Hepatic stellate cell (primary cell): ENCODE measurements at places on chromosomes 4 and X.

DNA sequence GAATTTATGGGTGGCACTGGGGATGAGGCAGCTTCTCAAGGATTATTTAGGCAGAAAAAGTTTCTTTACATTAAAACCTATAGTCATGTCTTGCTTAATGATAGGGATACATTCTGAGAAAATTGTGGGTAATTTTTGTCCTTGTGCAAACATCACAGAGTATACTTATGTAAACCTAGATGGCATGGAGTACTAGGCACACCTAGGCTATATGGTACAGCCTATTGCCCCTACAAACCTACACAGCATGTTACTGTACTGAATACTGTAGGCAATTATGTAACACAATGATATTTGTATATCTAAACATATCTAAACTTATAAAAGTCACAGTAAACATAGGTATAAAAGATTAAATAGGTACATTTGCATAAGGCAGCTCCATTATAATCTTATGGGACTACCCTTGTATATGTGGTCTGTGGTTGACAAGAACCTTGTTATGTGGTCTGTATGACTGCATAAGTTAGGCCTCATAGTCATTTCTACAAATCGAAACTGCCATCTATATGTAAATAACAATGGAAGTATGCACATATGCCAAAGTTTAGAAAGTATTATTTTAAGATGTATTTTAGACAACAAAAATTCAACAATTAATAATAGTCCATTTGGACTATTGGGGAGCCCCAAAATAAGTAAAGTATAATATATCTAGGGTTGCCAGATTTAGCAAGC lies 87.3 kb downstream of the CFAP299 start:
- no peak for DNase-seq

GRCh38 chr4:53453385-53453784 lies 75.9 kb downstream of the FIP1L1 start:
- no peak for DNase-seq

DNA sequence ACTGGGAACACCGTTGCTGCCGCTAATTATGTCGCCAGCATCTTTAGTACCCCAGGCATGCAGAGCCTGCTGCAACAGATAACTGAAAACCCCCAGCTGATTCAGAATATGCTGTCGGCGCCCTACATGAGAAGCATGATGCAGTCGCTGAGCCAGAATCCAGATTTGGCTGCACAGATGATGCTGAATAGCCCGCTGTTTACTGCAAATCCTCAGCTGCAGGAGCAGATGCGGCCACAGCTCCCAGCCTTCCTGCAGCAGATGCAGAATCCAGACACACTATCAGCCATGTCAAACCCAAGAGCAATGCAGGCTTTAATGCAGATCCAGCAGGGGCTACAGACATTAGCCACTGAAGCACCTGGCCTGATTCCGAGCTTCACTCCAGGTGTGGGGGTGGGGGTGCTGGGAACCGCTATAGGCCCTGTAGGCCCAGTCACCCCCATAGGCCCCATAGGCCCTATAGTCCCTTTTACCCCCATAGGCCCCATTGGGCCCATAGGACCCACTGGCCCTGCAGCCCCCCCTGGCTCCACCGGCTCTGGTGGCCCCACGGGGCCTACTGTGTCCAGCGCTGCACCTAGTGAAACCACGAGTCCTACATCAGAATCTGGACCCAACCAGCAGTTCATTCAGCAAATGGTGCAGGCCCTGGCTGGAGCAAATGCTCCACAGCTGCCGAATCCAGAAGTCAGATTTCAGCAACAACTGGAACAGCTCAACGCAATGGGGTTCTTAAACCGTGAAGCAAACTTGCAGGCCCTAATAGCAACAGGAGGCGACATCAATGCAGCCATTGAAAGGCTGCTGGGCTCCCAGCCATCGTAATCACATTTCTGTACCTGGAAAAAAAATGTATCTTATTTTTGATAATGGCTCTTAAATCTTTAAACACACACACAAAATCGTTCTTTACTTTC lies 1.8 kb downstream of the UBQLN2 start:
- DNase-seq, result no peak

GRCh38 chr4:155800685-155801343 lies 42.0 kb downstream of the GUCY1B1 start:
- no peak for DNase-seq

DNA sequence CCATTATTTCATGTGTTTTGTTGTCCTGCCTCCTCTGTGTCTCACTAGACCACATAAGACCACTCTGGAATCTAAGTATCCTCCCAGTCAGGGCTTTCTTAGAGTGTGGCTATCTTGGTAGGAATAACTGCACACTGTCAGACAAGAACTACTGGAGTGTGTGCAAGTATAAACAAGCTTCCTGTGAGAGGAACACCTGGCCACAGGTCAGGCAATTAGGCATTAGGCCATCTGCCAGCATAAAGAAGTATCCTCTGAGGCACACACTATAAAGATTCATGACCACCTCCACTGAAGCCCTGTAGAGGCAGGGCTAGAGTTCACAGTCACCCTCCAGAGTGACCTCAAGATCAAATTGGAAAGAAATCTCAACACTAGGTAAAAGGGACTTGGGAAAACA lies 507.0 kb upstream of the PABPC4L start:
- DNase-seq, result no peak

GRCh38 chrX:140822861-140823260 lies 113.3 kb downstream of the LINC00632 start:
- no peak for DNase-seq

GRCh38 chr4:47465004-47465403 lies 1.5 kb upstream of the COMMD8 start:
- DNase-seq, result no peak

- DNase-seq, result peak; percentile 69
Measured at GRCh38 chr4:98657531-98658286, 702 bp downstream of the TSPAN5 start.

DNA sequence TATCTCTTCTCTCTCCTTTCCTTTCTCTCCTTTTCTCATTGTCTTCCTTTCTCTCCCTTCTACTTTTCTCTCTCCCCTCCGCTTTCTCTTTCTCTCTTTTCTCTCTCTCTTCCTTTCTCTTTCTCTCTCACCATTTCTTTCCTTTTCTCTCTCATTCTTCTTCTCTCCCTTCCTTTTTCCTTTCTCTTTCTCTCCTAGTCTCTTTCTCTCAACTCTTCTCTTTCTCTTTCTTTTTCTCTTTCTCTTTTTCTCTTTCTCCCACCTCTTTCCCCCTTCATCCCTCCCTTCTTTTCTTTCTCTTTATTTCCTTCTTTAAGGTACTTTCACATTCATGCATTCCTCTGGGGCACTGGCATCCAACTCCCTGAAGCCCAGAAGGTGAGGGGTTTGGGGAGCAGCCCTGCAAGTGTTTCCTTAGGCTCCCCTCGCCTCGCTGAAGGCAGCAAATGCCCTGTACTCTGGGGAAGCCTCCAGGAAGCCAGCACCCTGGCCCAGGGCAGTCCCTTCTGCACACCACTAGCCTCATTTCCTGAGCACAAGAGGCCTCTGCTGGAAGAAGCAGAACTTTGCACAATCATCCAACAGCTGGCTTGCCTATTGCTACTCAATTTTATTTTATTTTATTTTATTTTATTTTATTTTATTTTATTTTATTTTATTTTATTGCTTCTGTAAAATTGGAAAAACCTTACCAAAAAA lies 124.2 kb downstream of the NFKB1 start:
- peak; percentile 17 for DNase-seq

DNA sequence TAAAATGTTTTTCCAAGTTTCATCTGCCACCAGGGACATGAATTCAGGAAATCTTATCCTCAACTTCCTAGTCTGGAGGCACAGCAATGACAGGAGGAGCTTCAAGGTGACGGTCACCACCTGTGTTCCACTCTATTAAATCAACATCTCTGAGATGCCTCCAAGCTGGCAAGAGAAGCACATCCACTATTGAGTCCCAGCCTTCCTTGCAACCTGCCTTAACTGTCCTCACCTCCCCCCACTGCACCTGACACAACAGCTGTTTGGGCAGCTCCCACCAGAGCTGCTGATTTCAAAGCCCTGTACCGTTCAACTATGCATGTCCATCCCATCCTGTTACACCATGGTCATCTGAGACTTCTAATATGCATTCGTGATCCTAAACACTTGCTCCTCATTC lies 123.4 kb downstream of the COL25A1 start:
- DNase-seq, result no peak

GRCh38 chr4:34950926-34951325 lies 1293.4 kb downstream of the ARAP2 start:
- DNase-seq, result no peak

DNA sequence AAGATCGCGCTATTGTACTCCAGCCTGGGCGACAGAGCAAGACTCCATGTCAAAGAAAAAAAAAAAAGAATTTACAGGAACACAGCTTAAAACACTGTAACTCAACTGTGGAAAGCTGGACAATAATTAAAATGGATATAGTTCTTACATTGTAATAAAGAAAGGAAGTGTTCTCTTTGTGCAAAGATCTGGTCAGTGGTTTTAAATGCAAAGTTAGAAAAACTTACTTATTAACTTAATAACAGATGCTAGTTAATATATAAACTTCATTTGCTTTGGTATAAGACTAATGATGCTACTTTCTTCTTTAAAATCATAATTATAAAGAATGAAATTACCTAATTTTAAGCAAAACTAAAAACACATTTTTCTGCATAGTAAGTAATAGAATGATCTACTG lies 2024.1 kb upstream of the TENM3 start:
- DNase-seq, result no peak

DNA sequence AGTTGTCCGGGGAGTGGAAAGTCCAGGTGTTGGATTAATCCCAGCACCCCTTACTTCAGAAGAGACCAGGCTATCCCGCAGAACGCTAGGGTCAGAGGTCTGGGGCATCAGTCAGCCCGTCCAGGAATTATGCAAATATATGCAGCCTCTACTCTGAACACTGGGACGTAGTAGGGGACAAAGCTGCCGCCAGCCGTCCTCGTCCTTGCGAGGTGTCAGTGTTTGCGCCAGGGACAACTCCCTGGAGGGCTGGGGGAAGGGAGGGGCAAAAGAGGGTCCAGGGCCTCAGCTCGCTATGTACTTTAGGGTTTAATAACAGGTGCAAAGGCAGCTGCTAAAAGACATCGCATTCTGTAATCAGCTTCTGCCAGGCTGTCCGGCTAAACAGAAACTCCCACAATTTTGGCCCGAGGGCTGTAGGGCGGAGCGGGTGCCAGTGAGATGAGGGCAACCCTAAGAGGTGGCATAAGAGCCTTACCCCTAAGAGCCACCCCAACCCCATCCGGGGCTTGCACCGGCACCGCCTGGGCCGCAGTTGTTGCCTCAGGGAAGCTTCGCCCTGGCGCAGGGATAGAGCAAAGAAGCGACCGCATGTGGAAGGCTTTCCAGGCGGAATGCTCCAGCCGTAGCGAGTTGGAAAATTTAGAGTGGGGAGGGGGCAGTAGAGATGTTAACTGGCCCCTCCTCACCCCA lies 8.4 kb downstream of the HAND2 start:
- peak; percentile 33 for DNase-seq

GRCh38 chrX:55451141-55451540 lies 786 bp upstream of the MAGEH1 start:
- DNase-seq, result no peak

DNA sequence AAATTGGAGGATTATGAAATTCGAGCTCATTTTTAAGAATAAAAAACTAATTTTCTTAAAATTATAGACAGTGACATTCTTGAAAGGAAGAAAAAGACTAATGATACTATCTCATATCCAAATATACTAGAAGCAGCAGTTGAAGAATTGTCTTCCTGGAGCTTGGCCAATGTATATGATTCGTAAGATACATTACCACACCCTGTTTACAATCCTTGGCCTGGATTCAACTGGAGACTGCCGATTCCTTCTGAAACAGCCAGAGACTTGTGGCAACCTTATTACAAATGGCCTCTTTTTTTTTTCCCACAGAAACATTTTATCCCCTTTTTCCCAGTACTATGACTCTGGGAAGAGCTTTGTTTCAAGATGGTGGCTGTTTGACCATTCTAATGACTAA lies 571.2 kb upstream of the FAT1 start:
- no peak for DNase-seq

GRCh38 chr4:7396186-7396910 lies 38.4 kb downstream of the PSAPL1 start:
- no peak for DNase-seq

- DNase-seq, result no peak
Measured at GRCh38 chr4:6124386-6125102, 75.8 kb downstream of the JAKMIP1 start.

- no peak for DNase-seq
Measured at GRCh38 chr4:40927074-40927473, 177.3 kb downstream of the NSUN7 start.

GRCh38 chrX:142576615-142577014 lies 371.5 kb upstream of the MAGEC2 start:
- no peak for DNase-seq

DNA sequence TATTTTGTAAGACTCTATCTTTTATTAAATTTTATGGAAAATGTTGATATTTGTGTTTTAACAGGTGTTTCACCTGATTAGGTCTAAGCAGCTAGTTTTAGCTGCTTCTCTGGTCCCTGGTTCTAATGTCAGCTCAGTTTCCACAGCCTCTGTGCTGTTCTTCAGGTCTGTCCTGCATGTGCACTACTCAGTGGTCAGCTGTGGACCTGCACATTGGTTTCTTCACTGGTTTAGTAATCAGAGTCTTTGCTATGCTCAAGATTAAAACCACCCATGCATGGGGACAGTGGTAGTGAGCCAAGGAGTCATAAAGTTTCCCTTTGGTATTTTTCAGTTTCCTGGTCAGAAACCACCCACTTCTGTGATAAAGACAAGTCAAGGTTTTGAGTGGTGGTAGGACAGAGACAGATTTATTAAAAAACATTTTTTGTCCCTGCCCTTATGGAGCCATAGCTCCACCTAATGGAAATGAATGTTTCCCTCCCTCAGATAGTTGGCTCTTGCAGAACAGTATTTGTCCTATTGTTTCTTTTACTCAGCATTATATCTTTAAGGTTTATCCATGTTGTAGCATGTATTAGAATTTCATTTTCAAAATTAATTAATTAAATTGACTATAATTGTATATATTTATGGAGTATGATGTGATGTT lies 36.8 kb upstream of the VBP1 start:
- no peak for DNase-seq

GRCh38 chrX:47529548-47529947 lies 31.5 kb upstream of the ARAF start:
- no peak for DNase-seq

DNA sequence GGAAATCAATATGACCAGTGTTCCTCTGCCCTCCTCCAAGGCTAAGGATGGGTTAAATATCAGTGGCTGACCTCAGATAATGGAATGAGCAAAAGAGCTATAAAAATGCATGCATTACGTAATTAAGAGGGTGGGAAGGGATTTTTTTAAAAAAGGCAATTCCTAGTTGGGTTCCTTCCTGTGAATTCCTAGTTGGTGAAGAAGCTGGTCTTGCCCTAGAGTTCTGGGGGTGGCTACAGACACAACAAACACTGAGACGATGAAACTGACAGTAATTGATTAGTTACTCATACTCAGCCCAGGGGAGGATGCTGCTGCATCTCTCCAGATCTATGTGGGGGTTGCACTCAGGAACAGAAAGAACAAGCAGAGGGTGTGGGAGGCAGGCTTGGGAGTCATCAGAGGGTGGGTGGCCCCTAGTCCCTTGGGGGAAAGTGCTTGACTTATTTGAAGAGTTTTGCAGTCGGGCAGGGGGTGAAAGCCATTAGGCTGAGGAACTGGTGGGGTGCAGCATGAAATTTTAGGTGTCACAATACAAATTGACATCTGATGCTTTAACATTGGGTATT lies 662.0 kb upstream of the FRG1 start:
- no peak for DNase-seq
